ENCODE measurements at places on chromosomes 1 and 21. TPM values are rescaled to one million over a fixed set of nuclear protein-coding genes. Genes with fewer than 3 reads are reported as not detected.

- no peak for DNase-seq
These were observed 209.7 kb upstream of the ST6GALNAC5 start for GRCh38 chr1:76657623-76658022.

- no peak for DNase-seq
These were observed 10.9 kb upstream of the GALNT2 start for GRCh38 chr1:230056098-230056497.

- DNase-seq, result peak; percentile 23
These were observed 1.8 kb upstream of the FOXO6 start for GRCh38 chr1:41359211-41360073.

DNA sequence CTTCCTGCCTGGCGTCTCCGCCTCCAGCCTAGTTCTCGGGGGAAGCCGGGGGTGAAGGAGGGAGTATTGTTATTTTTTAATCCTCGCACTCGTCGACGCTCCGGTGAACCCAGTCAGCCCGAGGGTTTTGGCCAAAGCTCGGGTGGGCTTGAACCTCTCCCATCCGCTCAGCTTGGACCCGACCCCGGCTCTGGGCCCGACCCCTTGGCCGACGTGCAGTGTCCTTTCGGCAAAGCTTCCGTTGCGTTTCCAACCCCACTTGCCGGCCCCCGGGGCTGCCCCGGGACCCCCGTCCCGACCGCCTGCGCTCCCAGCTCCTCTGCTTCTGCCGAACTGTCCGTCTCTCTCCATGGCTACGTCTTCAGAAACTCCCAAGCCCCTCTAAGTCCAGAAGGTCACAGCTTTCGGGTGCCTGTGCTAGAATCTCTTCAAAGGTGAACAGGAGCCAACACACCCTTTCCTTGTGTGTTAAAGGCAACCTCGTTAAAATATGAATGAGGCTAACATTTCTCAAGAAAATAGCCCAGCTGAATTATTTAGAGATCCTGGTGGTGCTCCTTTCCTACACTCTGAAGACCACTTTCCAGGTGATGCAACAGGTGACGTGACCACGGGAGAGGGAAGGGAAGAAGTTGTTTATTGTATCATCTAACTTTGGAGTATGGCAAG is 647 bp downstream of the DESI2 start:
- peak; percentile 57 for DNase-seq

- DNase-seq, result peak; percentile 17
These were observed 96.4 kb downstream of the GLIS1 start for GRCh38 chr1:53642607-53643006.

GRCh38 chr1:182253319-182253860 is 138.2 kb downstream of the GLUL start:
- DNase-seq, result peak; percentile 50

- DNase-seq, result no peak
These were observed 54.8 kb downstream of the FOXO6 start for GRCh38 chr1:41416081-41416480.

GRCh38 chr1:94795434-94795833 is 24.7 kb upstream of the SLC44A3 start:
- DNase-seq, result no peak

GRCh38 chr1:30489737-30490389 is 233.5 kb downstream of the MATN1 start:
- DNase-seq, result no peak

DNA sequence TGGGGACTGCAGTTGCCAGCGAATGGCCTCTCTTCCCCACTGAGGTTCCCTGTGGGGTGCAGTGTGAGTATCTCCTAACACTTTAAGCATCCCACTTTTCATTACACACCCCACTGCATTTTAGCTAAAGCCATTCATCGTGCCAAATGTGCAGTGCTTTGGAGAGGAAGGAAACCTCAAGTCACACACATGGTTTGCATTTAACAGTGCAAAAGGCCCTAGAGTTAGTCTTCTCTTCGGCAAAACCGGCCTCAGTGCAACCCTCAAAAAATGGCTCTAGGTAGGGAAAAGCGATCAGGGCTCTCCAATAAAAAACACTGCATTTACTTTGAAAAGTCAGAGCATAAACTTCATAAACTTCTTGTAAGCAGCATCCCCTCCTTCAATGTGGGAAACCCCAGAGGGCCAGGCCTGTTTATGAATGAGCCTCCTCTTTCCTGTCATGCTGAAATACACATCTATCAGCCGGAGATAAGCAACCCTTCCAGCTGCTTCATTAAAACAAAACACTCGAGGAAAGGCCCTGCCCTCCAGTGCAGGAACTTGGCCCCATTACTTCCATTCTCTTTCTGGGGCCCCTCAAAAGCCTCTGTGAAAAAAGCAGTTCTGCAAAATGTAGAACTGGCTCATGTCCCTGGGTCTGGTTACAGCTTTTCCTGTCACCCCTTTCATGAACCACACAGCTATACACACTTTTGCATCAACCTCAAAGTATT is 184.0 kb downstream of the CDC7 start:
- DNase-seq, result no peak

- peak; percentile 89 for DNase-seq
These were observed 6.7 kb upstream of the FAM167B start for GRCh38 chr1:32240140-32240951.

- DNase-seq, result no peak
These were observed 293.1 kb upstream of the LYPLAL1 start for GRCh38 chr1:218880484-218881060.

- DNase-seq, result peak; percentile 72
These were observed 165.7 kb downstream of the NCAM2 start for GRCh38 chr21:21163904-21164303.

DNA sequence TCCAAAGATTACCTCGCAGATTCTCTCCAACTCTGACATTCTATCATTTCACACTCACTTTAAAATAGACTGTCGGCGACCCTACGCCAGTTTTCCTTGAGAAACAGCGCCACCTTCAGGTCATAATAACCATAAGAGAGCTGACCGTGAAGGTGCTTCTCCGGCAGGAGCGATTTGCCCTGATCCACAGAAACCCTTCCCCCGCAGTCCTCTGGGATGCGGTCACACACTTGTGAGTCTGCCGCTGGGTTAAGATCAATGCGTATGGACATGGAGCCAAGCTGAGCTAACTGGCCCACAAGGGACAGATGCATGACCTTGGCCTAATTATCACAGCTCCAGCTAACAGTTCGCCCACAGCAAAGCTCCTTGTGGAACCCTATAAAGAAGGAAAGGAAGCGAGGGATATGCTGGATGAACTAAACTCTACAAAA is 32.8 kb upstream of the IFNAR2 start:
- peak; percentile 59 for DNase-seq

DNA sequence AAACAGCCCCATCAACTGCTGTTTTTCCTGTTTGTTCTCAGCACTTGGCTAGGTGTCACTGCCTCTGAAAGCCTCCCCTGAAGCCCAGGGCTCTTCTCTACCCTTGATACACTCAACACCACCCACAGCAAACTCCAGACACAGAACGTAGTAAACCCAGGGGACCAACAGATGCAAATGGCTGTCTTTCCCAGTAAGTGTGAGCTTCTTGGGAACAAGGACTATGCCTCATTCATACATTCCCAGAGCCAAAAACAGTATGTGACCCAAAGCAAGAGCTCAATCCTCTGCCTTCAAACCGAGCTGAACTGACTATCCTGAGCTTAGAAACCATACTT is 4.4 kb downstream of the LBR start:
- DNase-seq, result no peak

DNA sequence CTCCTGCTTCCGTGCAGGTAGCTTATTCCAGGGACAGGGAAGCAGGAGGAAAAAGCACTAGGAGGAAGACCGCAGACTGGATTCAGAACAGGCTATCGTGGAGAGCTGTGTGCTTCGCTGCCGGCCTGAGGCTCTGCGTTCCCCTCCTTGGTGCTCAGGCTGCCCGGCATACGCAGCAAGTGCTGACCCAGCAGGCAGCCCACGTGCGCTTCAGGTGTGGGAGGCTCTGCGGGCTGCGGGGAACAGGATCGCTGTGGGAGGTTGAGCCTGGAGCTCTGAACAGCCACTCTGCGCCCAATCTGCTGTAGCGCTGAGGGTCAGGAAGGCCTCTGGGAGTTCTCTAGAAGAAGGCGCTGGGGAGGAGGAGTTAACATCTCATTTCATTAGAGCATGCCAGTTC is 27.9 kb downstream of the DOP1B start:
- DNase-seq, result no peak

DNA sequence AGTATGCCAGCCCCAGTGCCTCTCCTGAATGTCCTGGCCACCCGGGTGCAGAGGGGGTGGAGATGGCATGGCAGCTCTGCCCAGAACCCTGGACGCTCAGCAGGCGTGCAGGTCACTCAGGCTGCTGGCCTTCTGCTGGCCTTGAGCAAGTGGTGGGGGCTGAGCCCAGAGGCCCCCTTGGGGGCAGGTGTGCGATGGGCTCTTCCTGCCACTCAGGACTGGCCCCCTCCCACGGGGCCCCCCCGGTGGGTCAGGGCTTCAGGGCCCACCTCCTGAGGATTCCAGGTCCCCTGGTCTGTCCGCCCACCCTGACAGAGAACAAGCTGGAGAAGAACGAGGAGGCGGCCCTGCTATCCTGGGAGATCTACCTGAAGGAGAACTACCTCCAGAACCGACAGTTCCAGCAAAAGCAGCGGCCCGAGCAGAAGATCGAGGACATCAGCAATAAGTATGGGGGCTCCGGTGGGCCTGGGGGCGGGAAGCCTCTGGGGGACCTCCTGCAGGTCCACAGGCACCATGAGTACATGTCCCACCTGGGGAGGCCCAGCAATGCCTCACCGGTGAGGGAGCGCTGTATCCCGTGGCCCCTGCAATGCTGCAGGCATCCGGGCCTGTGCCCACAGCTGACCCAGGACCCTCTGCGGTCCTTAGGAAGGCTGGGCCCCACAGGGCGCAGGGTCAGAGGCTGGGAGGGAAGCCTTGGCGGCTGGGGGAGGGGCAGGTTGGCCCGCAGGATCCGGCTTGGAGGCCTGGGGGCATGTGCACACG is 37.0 kb upstream of the LRRC3 start:
- no peak for DNase-seq

GRCh38 chr1:47867438-47868347 is 129.5 kb downstream of the TRABD2B start:
- DNase-seq, result no peak

- no peak for DNase-seq
These were observed 5.4 kb downstream of the ZSWIM5 start for GRCh38 chr1:45200906-45201500.

- DNase-seq, result peak; percentile 97
These were observed 13.2 kb downstream of the AGRN start for GRCh38 chr1:1033009-1033587.

The NIBAN1 gene
- 9.8 TPM for polyA plus RNA-seq

The JUN gene
- 124 TPM for polyA plus RNA-seq

The RLF gene
- 3.8 TPM for polyA plus RNA-seq

The OR6Y1 gene
- not detected for polyA plus RNA-seq

The LCE3E gene
- not detected for polyA plus RNA-seq

The TAL1 gene
- 1.5 TPM for polyA plus RNA-seq

The CLDN17 gene
- polyA plus RNA-seq, result not detected

The PEAR1 gene
- 1.5 TPM for polyA plus RNA-seq

The RAP1GAP gene
- polyA plus RNA-seq, result 48.6 TPM

The NBPF6 gene
- not detected for polyA plus RNA-seq

The CCDC27 gene
- not detected for polyA plus RNA-seq
